ENCODE measurements at places on chromosomes 7 and 10.

DNA sequence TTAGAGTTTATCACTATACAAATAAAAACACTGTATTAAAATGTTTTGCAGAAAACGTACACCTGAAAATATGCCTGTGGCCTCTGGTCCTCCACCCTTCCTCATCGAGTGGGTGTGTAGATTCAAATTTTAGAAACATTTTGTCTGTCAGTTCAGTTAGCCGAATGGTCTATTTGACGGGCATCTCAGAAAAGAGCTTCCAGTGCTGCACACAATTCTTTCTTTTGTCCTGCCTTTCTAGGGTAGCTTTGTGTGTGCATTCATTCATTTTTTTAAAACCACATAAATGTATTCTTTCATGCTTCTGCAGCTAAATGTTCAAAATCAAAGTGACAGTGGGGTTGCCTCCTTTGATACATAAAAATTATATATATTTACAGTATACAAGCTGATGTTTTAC, 46.8 kb downstream of the GNAI1 start:
- no peak for DNase-seq

- DNase-seq: no peak
Measured at GRCh38 chr10:11237571-11237970, 219.9 kb downstream of the CELF2 start.

GRCh38 chr10:131786756-131787605, 113.8 kb upstream of the PPP2R2D start:
- DNase-seq: no peak

DNA sequence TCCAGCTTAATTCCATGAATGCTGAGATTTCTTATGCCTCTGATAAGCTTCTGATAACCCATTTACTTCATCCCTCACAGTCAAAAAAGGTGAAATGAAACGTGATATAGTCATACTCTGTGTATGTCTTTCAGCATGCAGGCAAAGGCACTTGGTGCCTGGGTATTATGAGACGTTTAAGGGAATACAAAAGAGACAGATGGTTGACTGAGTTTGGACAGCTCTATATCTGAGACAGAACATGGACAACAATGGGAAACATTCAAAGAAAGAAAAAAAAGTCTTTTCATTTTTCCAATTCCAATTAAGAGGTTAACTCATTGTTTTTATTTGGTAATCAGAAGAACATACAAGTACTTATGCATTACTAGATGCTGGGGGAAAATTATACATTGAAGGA, 96.2 kb downstream of the PPP1R17 start:
- no peak for DNase-seq

GRCh38 chr7:33243319-33243881, 114.0 kb downstream of the BBS9 start:
- no peak for DNase-seq

DNA sequence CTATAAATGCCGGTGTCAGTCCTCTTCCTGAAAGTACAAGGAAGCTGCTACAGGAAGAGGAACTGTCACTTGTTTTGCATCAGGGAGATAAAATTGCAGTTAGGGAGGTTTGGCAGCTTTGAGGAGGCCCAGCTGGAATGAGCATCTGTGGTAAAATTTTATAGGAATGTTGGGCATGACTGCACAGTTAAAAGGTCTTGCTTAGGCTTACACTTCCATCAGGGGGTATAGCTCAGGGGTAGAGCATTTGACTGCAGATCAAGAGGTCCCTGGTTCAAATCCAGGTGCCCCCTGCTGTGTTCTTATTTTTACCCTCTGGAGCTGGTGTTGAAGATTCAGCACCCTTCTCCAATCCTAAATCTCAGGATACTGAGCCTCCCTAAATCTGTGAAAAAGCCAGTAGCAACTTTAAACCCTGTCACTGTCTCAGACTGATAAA, 65.9 kb downstream of the ZNF467 start:
- DNase-seq: no peak

DNA sequence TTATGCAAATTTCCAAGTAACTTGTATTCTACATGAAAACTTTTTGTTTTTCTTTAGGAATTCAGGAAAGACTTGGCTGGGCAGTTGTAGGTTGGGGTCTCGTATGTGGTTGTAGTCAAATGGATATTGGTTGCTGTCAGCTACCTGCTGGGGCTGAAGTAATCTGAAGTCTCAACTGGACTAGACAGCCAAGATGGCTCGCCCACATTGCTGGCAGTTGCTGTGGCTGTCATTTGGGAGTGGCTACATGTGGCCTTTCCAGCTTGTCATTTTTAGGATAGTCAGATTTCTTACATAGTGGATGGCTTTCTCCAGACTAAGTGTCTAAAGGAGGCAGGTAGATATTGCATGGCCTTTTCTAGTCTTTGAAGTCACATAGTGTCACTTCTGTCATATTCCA, 32.6 kb downstream of the EXOC6 start:
- no peak for DNase-seq

DNA sequence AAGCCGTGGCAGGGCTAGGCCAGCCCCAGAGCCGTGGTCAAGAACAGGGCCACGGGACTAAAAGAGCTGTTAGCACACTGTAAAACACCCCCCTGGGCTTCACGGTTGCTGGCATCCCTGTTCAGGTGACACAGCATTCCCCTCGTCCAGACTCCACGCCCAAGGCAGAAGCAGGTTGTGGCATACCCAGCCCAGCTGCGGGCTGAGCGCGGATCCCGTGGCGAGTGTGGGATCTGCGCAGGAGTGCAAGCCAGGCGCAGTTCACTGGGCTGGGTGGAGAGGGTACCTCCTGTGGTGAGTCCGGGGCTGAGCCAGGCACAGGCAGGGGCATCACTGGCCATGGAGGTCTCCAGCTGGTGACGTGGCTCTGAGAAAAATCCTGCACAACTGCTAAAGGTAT, 199.1 kb downstream of the FZD1 start:
- no peak for DNase-seq

DNA sequence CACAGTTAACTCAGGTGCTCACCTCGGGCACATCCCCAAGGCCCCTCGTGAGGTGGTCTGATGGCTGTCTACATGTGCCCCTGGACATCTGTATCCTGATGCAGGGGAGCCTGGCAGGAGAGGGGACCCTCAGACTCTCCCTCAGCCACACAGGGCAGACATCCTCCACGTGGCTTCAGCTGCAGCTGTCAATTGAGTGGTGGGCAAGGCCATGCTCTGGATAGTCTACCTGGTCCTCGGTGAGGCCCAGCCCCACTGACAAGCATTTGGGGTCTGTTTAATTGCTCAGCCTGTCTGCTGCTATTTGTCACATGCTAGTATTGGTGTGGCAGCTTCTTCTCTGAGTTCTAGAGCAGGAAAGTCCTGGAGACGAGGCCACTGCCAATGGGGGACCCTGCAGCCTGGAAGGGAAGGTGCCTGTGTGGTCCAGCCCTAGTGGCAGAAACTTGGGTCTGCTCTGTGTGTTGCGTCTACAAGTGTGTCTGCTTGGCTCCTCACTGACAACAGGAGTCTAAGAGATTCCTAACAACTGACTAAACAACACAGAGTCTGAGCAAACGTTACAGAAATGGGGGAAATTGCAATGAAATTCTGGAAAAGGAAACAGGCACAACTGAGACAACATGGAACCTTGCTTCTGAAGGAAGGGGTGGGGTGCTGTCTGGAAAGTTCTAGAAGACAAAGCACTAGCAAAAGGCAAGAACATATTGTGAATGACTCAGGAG, 59.3 kb upstream of the IGFBP3 start:
- no peak for DNase-seq

GRCh38 chr10:122013311-122013780, 24.4 kb downstream of the TACC2 start:
- DNase-seq: no peak

GRCh38 chr7:81715984-81716588, 53.8 kb downstream of the HGF start:
- no peak for DNase-seq

DNA sequence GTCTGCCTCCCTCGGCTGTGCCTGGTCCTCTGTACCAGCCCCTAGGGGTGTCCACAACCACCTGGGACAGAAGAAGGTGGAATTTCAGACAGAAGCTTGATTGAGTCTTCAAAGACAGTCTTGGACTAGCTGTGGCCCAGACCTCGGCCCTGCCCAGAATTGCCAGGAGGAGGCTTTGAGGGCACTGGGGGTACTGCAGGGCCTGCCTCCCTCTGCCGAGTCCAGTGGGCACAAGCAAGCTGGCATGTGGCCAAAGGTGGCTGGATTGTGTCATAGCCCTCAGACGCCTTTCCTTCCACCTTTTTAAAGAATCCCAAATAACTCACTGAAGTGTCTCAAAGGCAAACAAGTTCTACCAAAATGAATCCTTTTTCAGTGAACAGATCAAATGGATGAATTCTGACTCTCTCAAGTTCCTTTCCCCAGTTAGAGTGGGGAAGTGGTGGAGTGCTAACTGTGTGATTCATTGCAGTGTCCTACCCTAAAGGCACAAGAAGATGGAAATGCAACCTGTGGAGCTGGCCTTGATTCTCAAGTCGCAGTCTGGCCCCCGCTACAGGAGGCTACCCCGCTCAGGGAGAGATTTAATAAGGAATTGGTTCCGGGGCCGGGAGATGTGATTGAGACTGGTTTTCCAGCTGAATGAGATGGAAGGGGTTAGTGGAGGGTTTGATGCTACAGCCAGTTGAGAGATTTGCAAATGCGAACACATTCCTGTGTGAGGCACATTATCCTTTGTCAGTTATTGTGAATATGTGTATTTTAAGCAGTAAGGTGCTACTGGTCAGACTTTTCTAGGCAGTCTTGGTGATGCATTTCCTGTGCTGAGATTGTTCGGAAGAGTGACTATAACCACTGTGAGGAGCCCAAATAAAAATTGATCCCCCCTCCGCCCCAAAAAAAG, 28.8 kb upstream of the SLC26A4 start:
- no peak for DNase-seq

DNA sequence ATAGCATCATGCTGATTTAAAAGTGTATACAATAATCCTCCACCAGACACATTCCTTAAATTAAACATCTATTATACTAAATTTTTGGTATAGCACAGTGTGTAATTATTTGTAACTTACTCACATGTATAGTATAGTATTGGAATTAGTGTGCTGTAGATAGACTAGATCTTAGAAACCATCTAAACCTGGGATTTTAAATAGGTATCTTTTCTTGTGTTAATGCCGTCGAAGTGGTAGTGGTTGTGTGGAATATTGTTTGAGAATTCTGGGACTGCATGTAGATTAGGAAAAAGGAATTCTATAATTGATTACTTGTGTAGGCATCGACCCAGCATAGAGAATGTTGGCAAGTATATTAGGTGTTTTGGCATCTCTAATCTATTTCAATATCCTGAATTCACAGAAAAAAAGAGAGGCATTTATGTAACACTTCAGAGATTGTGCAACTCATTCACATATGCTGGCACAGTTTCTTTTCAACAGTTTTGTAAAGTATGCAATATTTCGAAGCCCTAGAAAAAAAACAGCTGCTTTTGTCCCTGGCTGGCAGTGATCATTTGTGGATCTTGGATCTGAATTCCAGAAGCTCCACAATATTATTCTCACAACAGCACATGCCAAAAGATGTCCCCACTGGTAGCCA, 145.5 kb upstream of the AGR3 start:
- no peak for DNase-seq

GRCh38 chr10:125151553-125152449, 8.6 kb downstream of the CTBP2 start:
- DNase-seq: peak; percentile 33

- no peak for DNase-seq
Measured at GRCh38 chr10:71621231-71622153, 98.1 kb downstream of the C10orf105 start.

DNA sequence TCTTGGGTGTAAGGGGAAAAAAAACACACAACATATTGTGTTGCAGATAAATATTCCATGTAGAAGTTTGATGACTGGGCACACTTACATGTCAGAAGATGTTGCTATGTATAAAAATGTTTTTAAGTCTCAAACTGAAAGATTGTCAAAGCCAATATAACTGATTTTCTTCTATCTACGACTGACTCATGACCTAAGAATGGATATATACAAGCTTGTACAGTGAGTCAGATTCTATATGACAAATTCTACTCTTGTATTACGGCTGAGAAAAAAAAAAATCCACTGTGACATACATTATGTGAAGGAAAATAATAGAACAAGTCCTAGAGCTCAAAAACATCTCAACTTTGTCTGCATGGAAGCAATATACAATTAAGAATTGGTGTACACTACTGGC, 343.0 kb upstream of the PCDH15 start:
- no peak for DNase-seq

DNA sequence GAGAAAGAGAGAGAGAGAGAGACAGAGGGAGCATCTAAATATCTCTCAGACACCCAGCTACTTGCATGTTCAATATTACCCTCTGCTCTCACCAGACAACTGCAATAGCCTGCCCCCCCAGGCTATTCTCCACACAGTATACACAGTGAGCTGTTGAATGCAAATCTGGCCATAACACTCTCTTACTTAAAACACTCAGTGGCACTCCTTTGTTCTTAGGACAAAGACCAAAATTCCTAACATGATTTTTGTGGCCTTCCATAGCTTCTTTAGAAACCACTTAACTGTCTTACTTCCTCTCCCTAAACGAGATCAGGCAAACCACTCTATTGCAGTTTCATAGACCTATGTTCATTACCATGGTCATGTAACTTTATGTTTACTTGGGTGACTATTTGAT, 903.6 kb upstream of the AUTS2 start:
- no peak for DNase-seq
